ENCODE measurements at places on chromosomes 7 and 10.

- peak; percentile 60 for DNase-seq
These were observed 32.8 kb downstream of the TMEM130 start for GRCh38 chr7:98836811-98837629.

- DNase-seq = peak; percentile 27
These were observed 21.9 kb downstream of the TNKS2 start for GRCh38 chr10:91820144-91820543.

GRCh38 chr7:149199234-149199995 lies 4.1 kb downstream of the ZNF282 start:
- no peak for DNase-seq

GRCh38 chr10:53135213-53135896 lies 362.8 kb upstream of the MBL2 start:
- peak; percentile 56 for DNase-seq

GRCh38 chr7:1758859-1759521 lies 88.9 kb downstream of the ELFN1 start:
- DNase-seq = no peak

All from ACHN (cell line).